ENCODE measurements at places on chromosomes 13 and 19. TPM values are rescaled to one million over a fixed set of nuclear protein-coding genes. Genes with fewer than 3 reads are reported as not detected.

GRCh38 chr13:98798849-98799645, 46.6 kb upstream of the SLC15A1 start:
- no peak for DNase-seq
- H3K27ac ChIP-seq: no peak overlapping the region
- peaks cover 64% of the 10 kb centered on the region for H3K36me3 ChIP-seq
- H3K27me3 ChIP-seq: no peaks in the 10 kb centered on the region
- no peak overlapping the region for H3K4me3 ChIP-seq

GRCh38 chr13:31957772-31958171, 73.8 kb upstream of the FRY start:
- H3K27me3 ChIP-seq: no peaks in the 10 kb centered on the region
- no peak overlapping the region for H3K4me3 ChIP-seq
- H3K4me1 ChIP-seq: no peaks in the 10 kb centered on the region
- no peak overlapping the region for H3K27ac ChIP-seq
- no peak for DNase-seq

DNA sequence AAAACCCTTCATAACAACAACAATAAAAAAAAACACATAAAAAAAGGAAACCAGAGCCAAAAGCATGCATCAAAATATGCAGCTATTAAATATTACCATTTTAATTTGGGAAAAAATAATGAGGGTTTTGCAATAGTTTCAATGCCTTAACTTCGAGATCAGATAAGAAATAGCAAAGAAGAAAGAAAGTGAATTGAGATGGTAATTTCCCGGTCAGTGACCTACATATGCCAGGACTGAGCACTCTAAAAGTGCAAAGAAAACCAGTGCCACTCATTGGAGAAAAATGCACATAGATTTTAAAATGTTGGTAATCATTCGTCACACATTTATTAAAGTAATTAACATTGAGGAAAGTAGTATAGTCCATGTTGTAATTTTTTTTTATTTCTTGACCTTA, 944.2 kb downstream of the EFNB2 start:
- DNase-seq: no peak
- H3K4me1 ChIP-seq: no peaks in the 10 kb centered on the region
- no peak overlapping the region for H3K4me3 ChIP-seq
- no peaks in the 10 kb centered on the region for H3K27me3 ChIP-seq
- no peak overlapping the region for H3K27ac ChIP-seq
- H3K36me3 ChIP-seq: no peaks in the 10 kb centered on the region

DNA sequence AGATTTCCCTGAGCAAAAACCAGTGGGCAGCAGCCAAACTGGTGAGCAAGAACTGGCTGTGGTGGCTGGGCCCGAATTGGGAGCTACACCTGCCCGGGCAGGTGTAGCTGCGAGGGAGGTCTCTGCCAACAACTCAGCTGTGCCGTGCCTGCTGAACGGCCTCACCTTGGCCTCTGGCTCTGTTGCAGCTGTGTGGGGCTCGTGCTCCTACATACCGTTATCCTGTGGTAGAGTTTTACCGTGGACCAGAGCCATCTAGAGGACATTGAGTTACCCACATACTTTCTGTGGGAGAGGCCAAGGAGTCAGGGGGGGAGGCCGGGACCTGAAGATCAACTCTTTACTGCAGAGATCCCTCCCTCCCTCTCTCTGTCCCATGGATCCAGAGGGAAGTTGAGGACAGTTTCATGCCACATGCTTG, 113.2 kb downstream of the TM9SF2 start:
- no peaks in the 10 kb centered on the region for H3K4me1 ChIP-seq
- H3K4me3 ChIP-seq: no peak overlapping the region
- no peaks in the 10 kb centered on the region for H3K36me3 ChIP-seq
- no peak overlapping the region for H3K27ac ChIP-seq
- DNase-seq: peak; percentile 46

DNA sequence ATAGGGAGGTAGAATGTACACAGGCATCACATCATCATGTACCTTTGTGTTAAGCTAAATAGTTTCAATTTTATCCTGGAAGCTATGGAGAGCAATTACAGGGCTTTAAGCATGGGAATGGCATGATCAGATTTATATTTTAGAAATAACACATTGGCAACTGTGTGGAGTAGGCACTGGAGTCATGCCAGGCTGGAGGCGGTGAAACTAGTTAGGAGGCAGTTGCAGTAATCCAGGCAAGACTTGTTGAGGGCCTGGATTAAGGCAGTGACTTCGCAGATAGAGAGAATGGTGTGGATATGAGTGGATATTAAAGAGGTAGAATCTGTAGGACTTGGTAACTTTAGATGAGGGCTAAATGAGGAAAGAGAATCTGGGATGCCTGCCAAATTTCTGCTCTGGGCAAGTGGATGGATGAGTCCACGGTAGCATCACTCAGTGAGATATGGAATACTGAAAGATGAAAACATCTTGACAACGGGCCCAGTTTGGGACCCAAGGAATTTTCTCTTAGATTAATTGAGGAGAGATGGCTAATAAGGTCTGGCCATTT, 506.2 kb downstream of the FGF9 start:
- no peaks in the 10 kb centered on the region for H3K27me3 ChIP-seq
- H3K4me3 ChIP-seq: no peak overlapping the region
- no peak overlapping the region for H3K27ac ChIP-seq
- no peak for DNase-seq

F10 gene
- polyA plus RNA-seq: 125 TPM

SLC6A16 gene
- polyA plus RNA-seq: 0.61 TPM

NLRP4 gene
- not detected for polyA plus RNA-seq

KIR2DL3 gene
- 0.27 TPM for polyA plus RNA-seq

RAB3D gene
- 82.9 TPM for polyA plus RNA-seq

All from large intestine (tissue), 12 donors.